ENCODE measurements at places on chromosomes 1 and 21.

DNA sequence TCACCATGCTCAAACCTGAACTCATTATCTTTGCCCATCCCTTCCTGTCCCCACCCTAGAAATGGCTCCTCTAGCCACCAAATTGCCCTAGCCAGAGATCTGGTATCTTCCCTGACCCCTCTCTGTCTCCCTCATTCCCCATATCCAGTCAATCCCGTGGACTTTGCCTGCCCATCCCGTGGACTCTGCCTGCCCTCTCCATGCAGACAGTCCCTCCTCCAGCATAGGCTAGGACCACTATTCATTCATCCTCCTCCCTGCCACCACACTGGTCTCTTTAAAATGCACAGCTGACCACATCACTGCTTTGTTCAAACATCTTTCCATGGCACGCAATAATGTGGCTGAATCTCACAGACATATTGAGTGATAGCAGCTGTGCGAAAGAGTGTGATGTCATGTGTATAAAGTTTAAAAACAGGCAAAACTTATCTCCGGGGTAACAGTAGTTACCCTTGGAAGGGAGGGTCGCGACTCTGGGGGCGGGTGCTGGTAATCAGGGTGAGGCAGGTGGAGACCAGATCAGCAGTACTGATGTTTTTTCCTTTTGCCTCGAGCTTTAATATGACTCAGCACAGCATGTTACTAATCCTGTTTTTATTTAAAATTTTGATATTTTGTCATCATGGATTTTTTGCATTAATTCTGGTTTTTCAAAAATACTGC, 4.8 kb upstream of the SLC2A1 start:
- no peak for DNase-seq

DNA sequence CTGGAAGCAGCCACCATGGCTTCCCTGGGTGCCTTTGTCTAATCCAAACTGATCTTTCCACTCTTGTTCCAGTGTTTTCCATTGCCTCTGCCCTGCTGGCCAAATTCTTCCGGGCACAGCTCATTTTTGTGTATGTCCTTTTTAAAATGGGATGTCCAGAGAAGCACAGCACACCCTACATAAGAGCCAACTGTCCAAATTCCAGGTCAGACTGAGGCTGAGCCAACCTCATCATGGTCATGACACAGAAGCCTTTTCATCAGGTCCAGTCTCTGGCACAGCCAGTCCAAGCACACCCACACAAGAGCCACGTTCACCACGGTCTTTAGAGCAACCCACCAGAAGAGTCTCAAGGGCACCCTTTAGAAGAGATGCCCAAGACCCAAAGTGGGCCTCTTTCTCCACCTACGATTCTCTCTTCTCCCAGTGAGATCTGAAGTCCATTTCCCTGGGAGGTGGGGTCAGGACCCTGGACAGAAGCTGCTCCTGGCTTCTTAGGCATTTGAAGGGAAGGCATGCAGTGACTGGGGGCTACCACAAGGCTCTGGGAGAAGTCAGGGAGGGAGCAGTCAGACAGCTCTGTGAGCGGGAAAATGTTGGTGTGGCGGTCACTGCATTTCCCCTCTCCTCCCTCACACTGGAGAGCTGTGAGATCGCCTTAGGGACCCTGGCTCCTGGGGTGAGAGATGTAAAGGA, 53.2 kb downstream of the SYT2 start:
- no peak for DNase-seq

DNA sequence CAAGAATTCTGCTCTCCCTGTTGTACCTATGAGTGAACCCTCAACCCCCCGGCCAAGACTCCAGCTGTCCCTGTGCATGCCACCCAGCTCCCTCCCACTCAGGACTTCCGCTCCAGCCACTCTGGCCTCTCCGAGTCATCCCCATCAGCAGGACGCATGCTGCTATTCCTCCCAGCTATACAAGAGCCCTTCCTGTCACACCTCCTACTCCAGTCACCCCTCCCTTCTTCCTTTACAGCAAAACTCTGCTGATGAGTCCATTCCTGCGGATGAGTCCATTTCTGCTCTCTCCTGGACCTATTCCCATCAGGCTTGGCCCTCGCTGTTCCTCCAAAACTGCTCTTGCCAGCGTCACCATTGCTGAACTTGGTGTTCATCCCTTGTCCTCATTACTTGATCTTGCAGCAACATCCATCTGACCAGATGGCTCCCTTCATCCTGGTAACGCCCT, 42.2 kb downstream of the H3-3A start:
- no peak for DNase-seq

GRCh38 chr1:151790940-151791651, 796 bp upstream of the TDRKH start:
- no peak for DNase-seq

DNA sequence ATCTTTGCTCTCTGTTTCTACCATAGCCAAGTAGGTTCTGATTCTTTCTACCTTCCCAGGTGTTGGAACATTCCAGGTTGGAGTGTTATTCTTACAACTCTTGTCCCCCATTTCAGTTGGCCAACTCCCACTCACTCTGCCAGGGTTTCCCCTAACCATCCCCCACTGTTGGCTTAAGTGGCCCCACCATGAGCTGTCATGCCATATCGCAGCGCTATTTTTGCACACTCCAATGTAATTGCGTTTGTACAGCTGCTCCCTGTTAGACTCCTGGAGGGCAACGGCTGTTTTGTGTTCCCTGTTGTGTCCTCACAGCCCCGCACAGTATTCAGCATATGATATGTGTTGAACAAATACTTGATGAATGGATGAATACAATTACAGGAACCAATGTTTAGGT, 117.7 kb upstream of the ETS2 start:
- DNase-seq, result no peak

GRCh38 chr1:75770761-75771160, 15.3 kb upstream of the RABGGTB start:
- DNase-seq, result no peak

All from T-helper 17 cell (primary cell).